ENCODE measurements at places on chromosomes 16 and 17.

GRCh38 chr16:56637814-56638750 is at the start of gene MT1A:
TSS of gene MT1A (plus strand) at chr16:56638666. CDS start at chr16:56638739, 73 bp downstream.
- DNase-seq: no peak

DNA sequence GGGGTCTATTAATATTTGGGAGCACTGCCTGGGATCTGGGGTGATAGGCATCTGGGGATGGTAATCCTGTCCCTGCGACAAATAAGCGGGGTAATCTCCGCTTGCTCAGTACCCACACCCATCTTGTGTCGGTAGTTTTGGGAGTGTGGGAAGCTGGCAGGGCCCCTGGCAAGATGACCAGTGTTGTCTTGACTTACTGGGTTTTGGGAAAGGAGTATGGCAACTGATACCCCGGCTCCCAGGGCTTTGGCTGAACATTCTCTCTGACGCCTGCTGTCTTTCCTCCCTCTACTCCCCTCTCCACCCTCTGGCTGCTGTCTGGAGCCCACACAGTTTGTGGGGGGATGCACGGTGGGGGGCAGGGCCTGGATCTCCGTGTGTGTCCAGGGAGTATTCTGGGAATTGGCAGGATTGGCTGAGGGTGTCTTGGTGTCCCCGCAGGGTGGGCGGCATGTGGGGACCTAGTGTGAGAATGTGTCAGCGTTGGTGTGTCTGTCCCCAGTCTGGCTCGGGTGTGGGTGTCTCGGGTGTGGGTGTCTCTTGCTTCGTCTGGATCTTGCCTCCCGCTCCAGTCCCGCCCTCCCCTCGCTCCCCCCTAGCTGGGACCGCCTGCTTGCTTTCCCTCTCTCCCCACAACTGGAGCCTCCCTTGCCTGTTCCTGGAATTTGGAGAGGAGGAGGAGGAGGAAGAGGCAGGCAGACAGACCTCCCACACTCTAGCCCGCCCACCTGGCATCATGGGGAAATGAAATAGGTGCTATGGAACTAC is 12.0 kb downstream of the RARA start:
- peak; percentile 68 for DNase-seq

DNA sequence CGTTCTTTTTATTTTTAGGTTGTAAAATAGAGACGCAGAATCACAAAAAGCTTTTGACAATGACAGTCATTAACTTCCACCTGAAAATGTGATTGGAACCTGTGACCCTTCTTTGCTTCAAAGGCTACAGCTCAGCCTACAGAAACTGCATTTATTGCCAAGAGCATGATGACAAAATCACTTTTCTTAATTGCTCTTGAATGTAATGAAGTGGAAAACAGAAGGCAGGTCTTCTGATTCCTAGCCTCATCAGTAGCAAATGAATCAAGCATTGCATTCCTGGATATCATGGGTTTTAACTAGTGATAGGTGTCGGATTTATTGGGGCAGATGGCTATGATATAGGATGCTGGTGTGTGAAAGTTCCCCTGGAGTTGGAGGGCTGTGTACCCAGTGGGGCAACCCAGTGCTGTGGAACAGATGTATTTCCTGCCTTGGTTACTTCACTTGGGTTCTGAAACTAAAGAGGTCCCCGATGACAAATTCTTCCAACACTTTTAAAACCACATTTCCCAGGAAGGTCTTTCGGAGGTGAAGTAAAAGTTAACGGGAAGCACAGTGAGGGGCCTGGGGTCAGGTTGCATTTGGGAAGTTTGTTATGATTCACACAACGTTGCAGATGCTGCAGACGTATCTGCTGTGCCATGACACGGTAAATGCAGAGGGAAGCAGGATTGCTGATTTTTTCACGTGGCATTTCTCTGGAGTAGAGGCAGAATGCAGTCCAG is 127.5 kb downstream of the HS3ST3A1 start:
- no peak for DNase-seq

DNA sequence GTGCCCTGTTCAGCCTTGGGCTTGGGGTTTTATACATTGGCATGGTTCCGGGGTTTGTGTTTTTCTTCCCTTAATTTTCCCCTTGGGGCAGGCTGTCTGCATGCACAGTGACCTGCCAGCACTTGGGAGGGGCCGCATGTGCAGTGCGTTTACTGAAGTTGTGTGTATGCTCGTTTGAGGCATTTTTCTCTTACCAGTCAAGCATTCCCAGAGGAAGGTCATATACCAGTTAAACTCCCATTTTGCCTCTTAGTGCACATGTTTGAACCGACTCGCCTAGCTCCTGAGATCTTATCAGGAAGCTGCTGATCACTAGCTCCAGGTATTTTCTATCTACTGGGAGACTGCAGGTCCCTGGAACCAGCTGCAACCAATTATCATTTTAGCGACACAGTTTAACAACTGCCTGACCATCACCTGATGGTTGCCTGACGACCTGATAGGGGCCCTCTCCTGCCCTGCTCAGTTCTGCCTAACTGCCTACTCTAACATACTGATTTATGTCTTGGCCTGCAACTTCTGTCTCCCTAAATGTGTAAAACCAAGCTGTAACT is 51.4 kb downstream of the MFSD11 start:
- no peak for DNase-seq

GRCh38 chr16:78961464-78961863 is 639.1 kb downstream of the MAF start:
- no peak for DNase-seq

GRCh38 chr17:28526381-28526780 is 20.2 kb downstream of the FOXN1 start:
- no peak for DNase-seq

GRCh38 chr16:77403732-77404131 is 31.1 kb downstream of the ADAMTS18 start:
- DNase-seq: no peak

GRCh38 chr17:69609473-69610305 is 195.2 kb downstream of the MAP2K6 start:
- no peak for DNase-seq

- no peak for DNase-seq
Observed at GRCh38 chr17:82098939-82099763, 1.1 kb upstream of the FASN start.

- no peak for DNase-seq
Observed at GRCh38 chr17:17132746-17133145, 73.4 kb downstream of the PLD6 start.

GRCh38 chr17:81345228-81346089 is 49.8 kb upstream of the BAHCC1 start:
- DNase-seq: peak; percentile 24

DNA sequence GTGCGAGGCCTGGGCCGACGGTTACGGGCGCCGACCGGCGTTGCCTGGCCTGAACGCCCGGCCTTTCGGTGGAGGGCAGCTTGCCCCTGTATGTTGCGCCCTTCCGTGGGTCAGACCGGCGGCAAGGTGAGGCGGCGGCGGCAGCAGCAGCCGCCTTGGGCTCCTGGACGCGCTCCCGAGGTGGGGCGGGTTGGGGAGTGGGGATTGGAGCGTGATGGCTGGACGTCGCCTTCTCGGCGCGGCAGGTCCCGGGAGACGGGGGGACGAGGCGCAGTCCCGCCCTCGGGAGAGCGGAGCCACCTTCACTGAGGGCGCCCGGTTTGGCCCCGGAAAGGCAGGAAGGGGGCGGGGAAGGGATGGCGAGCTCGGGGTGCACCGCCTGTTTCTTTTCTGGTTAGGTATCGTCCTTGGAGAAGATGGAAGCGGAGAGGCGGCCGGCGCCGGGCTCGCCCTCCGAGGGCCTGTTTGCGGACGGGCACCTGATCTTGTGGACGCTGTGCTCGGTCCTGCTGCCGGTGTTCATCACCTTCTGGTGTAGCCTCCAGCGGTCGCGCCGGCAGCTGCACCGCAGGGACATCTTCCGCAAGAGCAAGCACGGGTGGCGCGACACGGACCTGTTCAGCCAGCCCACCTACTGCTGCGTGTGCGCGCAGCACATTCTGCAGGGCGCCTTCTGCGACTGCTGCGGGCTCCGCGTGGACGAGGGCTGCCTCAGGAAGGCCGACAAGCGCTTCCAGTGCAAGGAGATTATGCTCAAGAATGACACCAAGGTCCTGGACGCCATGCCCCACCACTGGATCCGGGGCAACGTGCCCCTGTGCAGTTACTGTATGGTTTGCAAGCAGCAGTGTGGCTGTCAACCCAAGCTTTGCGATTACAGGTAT is 671 bp downstream of the DGKE start:
- peak; percentile 66 for DNase-seq

GRCh38 chr16:57413301-57413730 is 8.7 kb downstream of the CCL17 start:
- no peak for DNase-seq

- no peak for DNase-seq
Observed at GRCh38 chr16:53784291-53784690, 80.3 kb downstream of the FTO start.

GRCh38 chr16:84827131-84827574 is 7.4 kb downstream of the CRISPLD2 start:
- no peak for DNase-seq

DNA sequence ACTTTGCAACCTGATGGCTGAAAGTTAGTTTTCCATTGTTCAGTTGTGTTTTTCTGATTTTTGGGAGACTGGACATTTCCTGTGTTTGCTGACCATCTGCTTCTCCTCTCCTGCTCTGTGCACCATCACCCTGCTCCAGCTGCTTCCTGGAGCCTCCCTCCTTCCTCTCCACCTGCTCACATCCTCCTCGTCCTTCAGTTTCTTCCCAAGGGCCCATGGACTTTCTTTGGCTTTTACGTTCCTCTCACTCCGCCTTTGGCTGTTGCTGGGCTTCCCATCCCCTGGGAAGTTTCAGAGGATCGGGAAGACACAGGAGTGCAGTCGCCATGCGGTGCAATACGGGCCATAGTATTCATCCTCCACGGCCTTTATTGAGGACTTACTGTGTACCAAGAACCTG is 61.6 kb downstream of the TNFRSF13B start:
- DNase-seq: no peak

DNA sequence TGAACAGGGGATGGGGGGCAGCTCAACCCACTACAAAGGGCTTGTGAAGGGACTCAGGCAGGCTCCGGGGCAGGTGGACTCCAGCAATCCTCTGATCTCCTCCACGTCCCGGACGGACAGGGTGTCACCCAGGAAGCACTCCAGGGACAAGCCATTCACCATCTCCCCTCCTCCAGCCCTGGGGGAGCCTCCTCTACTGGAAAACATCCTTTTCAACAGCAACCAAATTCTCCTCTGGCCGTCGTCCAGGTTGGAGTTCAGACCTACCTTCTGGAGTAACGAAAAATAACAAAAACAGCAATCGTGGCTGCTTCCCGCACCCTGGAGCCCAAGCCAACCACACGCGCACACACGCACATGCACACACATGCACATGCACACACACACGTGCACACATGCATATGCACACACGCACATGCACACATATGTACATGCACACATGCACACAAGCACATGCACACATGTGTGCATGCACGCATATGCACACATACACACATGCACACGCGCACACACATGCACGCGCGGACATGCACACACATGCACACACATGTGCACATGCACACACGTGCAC is 8.9 kb upstream of the RBFOX3 start:
- no peak for DNase-seq

DNA sequence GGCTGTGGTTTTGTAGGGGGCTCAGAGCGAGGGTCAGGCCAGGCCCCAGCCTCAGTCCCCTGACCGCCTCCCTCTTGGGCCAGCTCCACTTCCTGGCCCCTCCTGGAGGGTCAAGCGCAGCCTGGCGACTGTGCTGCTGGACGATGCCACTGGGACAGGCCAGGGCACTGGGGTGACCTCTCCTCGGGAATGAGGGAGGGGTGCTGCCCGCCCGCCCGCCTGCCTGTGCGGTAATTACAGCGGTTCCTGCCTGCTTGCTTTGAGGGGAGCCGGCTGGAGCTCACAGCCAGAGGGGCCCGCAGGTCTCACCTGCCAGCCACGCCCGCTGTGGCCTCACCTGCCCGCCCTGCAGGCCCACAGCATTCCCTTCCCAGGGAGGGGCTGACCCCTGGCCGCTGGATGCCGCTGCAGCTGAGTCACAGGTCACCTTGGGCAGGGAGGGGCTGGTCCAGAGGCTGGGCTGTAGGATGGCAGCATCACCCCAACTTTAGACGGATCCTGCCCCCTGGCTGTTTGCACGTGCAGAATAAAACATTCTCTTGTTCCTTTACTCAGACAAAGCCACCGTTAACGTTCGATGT is 76.7 kb upstream of the CBX4 start:
- DNase-seq: no peak

- no peak for DNase-seq
Observed at GRCh38 chr16:73172241-73172972, 124.5 kb upstream of the ZFHX3 start.

GRCh38 chr17:70795620-70796019 is 626.3 kb downstream of the KCNJ2 start:
- DNase-seq: no peak

GRCh38 chr17:73711916-73712315 is 67.7 kb upstream of the SDK2 start:
- no peak for DNase-seq

GRCh38 chr17:47605011-47605410 is 44.7 kb upstream of the KPNB1 start:
- DNase-seq: no peak

DNA sequence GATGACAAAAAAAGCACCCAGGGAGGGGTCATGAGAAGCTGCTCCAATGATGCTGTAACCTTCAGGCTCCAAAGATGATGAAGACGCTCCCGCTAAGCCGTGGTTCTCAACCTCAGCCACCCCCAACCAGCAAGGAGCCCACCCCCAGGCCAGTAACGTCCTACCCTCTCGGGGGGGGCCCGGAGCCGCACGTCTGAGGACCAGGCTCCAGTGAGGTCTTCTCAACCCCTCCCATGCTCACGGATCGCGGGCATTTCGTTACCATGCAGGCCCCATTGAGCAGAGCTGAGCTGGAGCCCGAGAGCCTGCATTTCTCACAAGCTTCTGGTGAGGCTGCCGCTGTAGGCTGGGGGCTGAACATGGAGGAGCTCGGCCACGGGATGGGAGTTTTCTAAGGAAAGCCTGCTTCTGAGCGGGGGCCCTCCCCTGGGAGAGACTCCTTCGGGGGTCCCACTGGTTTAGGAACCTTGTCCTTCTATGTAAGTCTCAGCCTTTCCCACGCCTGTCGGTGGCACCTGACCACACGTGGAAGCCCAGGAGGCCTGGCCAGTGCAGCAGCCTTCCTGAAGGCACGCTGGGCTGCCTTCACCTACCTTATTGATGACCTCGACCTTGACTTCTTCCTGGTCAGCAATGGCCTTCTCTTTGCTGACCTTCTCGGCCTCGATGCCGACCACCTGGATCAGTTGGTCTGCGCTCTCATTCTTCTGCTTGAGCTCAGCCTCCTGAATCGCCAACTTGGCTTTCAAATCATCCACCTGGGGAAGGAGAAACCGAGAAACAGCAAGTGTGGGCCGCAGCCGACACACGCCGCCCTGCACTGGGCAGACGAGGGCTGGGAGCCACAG is 82.7 kb downstream of the PGS1 start:
- DNase-seq: no peak

- no peak for DNase-seq
Observed at GRCh38 chr16:86986809-86987487, 330.2 kb downstream of the C16orf95 start.

DNA sequence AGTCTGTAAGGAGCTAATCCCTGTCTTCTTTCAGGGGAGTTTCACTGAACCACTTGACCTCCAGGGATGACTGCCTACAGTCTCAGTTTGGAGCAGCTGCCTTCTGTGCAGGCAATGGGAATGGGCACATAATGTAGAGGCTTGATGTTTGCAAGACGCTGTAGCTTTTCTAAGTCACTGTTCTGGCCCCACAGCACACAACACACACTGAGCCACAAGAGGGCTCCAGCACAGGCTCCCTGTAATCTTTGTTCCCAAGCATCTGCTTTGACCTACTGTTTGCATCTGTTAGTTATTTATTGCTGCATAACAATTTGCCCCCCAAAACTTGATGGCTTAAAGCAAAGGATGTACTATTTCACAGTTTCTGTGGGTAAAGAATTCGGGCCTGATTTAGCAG is 419.0 kb upstream of the ASIC2 start:
- DNase-seq: no peak
